ENCODE measurements at places on chromosomes 12 and 14.

DNA sequence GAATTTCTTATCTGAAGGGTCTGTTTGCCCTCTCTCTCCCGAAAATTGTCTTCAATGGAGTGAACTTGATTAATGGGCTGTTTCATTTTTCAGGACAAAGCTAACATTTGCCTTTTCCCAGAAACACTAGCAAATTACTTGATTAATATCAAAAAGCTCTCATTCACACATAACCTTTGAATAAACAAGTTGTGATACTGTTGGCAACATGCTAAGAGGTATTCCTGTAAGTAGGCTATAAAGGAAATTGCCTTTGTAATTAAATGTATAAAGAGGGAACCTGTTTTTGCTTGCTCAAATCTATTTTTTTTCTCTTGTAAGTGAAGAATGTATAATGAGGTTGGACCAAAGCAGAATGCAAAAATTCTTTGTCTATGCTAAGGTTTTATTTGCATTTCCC is 457.2 kb downstream of the TMTC2 start:
- no peaks in the 10 kb centered on the region for H3K27me3 ChIP-seq
- no peaks in the 10 kb centered on the region for H3K4me1 ChIP-seq
- no peak overlapping the region for H3K4me3 ChIP-seq
- H3K36me3 ChIP-seq = no peaks in the 10 kb centered on the region

- H3K27me3 ChIP-seq = no peaks in the 10 kb centered on the region
- no peak for DNase-seq
- H3K4me1 ChIP-seq = no peaks in the 10 kb centered on the region
- no peaks in the 10 kb centered on the region for H3K36me3 ChIP-seq
These were observed 161.4 kb downstream of the ADGRD1 start for GRCh38 chr12:131114942-131115584.

- peak; percentile 25 for DNase-seq
- no peak overlapping the region for H3K4me3 ChIP-seq
- H3K36me3 ChIP-seq = no peaks in the 10 kb centered on the region
- 0 out of 2 replicates have a peak, but pooled peaks cover 2% of the 10 kb centered on the region for H3K4me1 ChIP-seq
- no peak overlapping the region for H3K27ac ChIP-seq
These were observed 47.1 kb upstream of the ATXN7L3B start for GRCh38 chr12:74490390-74491064.

DNA sequence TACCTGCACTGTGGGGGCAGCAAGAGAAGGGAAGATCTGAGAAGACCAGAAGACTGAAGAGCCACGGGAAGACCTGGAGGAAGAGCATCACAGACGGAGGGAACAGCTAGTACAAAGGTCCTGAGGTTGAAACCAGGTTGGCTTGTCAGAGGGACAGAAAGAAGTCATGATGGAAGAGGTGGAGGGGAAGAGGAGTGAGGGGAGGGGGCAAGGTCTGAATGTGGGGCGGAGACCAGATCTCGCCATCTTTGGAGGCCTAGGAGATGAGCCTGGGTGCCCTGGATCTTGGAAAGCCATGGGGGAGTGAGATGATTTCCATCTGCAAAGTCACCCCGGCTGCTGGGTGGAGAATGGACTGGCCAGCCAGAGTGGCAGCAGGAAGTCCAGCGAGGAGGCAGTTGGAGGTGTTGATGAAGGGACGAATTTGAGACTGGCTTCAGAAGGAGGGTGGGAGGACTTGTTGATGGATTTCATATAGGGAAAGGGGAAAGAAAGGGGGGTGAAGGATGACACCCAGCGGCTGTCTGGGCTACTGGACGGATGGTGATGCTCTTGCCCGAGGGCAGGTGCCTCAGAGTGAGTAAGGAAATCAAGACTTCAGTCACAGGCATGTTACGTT is 14.6 kb upstream of the UBC start:
- no peak overlapping the region for H3K4me3 ChIP-seq
- peaks cover 11% of the 10 kb centered on the region for H3K4me1 ChIP-seq
- no peaks in the 10 kb centered on the region for H3K27me3 ChIP-seq
- no peak for DNase-seq
- no peak overlapping the region for H3K27ac ChIP-seq

DNA sequence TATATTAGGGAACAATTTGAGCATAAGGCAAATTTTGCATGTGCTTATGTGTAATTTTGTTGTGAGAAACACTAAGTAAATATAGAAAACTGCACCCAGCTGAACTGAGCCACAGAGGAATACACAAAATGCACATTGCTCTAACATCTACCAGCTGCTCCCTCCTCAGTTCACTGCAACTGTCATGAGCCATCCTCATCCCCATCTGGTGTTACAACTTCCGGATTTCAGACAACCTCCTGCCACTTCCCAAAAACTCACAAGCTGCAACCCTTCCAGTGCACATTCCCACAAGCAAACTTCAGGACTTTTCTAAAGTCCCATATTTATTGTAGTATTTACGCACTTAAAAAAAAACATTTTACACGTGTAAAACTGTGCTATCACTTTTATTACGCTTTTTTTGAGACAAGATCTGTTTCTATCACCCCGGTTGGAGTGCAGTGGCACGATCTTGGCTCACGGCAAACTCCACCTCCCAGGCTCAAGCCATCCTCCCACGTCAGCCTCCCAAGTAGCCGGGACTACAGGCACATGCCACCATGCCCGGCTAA is 169.1 kb upstream of the TBX3 start:
- no peaks in the 10 kb centered on the region for H3K36me3 ChIP-seq
- no peak for DNase-seq
- H3K27ac ChIP-seq = no peak overlapping the region
- H3K4me1 ChIP-seq = no peaks in the 10 kb centered on the region

- H3K27ac ChIP-seq = no peak overlapping the region
- no peaks in the 10 kb centered on the region for H3K36me3 ChIP-seq
- DNase-seq = no peak
- H3K4me3 ChIP-seq = no peak overlapping the region
These were observed 131.9 kb upstream of the DDHD1 start for GRCh38 chr14:53285064-53285463.

GRCh38 chr12:115938794-115939377 is 338.6 kb downstream of the MED13L start:
- H3K36me3 ChIP-seq = no peaks in the 10 kb centered on the region
- H3K4me1 ChIP-seq = no peaks in the 10 kb centered on the region
- no peak overlapping the region for H3K27ac ChIP-seq
- H3K4me3 ChIP-seq = no peak overlapping the region
- DNase-seq = no peak

DNA sequence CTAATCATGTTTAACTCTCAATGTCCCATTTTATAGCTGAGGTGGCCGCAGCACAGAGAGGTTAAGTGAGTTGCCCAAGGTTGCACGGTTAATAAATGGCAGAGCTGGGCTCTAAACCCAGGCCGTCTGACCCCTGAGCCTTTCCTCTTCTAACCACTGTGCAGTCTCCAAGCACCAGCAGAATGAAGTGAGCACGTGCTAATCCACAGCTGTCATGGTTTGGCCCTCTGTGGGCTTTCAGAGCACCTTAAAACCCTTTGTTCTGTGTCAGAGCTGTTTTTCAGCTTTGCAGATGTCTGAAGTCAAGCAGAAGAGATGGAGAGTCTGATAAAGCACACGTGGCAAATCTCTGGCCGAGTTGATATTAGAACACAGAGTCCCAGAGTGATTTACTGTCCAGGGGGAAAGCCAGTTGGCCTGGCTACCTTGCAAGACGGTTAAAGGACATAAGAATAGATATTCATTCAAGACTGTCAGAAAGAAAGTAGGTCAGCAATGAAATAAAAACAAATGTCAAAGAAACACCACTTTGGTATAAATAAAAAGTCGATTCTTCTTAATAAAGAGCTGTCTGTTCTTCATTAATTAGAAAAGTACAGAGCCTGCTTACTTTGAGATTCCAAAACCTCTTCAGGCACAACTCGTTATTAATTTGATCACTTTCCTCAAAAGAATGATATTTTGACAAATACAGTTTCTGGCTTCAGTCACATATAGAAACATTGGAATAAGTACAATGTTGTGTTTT is 107.3 kb downstream of the CRADD start:
- H3K27ac ChIP-seq = no peak overlapping the region
- H3K4me1 ChIP-seq = no peaks in the 10 kb centered on the region
- H3K4me3 ChIP-seq = no peak overlapping the region
- H3K27me3 ChIP-seq = no peaks in the 10 kb centered on the region
- DNase-seq = no peak

- no peak for DNase-seq
- H3K27ac ChIP-seq = no peak overlapping the region
- no peaks in the 10 kb centered on the region for H3K36me3 ChIP-seq
- no peaks in the 10 kb centered on the region for H3K27me3 ChIP-seq
- H3K4me3 ChIP-seq = no peak overlapping the region
- H3K4me1 ChIP-seq = no peaks in the 10 kb centered on the region
These were observed 18.8 kb upstream of the BEGAIN start for GRCh38 chr14:100605706-100606686.

- no peaks in the 10 kb centered on the region for H3K4me1 ChIP-seq
- DNase-seq = no peak
- no peak overlapping the region for H3K27ac ChIP-seq
- H3K36me3 ChIP-seq = no peaks in the 10 kb centered on the region
These were observed 113.7 kb upstream of the MYF6 start for GRCh38 chr12:80593766-80594165.

DNA sequence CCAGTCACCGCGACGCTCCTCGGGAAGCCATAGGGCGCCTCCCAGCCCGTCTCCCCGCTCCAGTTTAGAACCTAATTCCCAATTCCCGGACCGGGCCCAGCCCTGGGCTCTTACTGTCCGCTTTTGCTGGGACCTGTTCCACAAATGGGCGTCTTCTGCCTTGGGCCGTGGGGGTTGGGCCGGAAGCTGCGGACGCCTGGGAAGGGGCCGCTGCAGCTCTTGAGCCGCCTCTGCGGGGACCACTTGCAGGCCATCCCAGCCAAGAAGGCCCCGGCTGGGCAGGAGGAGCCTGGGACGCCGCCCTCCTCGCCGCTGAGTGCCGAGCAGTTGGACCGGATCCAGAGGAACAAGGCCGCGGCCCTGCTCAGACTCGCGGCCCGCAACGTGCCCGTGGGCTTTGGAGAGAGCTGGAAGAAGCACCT is 797 bp downstream of the UNG start:
- peak overlapping the region; percentile 30 for H3K27ac ChIP-seq
- H3K4me3 ChIP-seq = peak overlapping the region; percentile 82
- H3K27me3 ChIP-seq = no peaks in the 10 kb centered on the region
- H3K4me1 ChIP-seq = peaks cover 4% of the 10 kb centered on the region
- H3K36me3 ChIP-seq = peaks cover 5% of the 10 kb centered on the region
- DNase-seq = no peak

DNA sequence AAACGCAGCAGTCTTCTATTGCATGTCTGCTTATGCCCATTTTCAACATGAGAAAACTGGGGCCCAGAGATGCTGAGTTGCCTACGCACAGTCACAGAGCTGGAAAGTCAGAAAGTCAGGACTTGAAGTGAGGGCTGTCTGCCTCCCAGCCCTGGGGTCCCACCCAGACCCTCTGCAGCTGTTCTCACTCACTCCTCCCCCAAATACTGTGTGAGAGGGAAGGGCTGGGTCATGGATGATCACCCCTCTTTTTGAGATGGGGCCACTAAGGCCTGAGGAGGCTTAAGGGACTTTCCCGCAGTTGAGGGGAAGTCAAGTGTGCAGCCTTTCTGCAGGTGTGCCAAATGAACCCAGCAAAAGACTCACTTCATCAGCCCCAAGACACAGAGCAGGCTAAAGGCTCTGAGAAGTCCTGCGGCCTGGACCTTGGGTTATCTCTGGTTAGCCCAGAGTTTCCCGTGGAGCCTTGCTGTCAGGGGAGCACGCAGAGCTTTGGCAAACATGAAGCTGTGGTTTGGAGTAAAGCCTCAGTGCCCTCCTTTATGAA is 18.7 kb downstream of the DTX1 start:
- H3K27ac ChIP-seq = peak overlapping the region; percentile 71
- peak; percentile 95 for DNase-seq
- peak overlapping the region; percentile 43 for H3K4me3 ChIP-seq
- no peaks in the 10 kb centered on the region for H3K27me3 ChIP-seq
- no peaks in the 10 kb centered on the region for H3K36me3 ChIP-seq

- H3K4me3 ChIP-seq = no peak overlapping the region
- no peak for DNase-seq
- no peaks in the 10 kb centered on the region for H3K36me3 ChIP-seq
- H3K4me1 ChIP-seq = peaks cover 35% of the 10 kb centered on the region
These were observed 38.1 kb upstream of the NT5DC3 start for GRCh38 chr12:103879048-103879692.

- H3K27ac ChIP-seq = no peak overlapping the region
- H3K27me3 ChIP-seq = no peaks in the 10 kb centered on the region
- H3K4me3 ChIP-seq = no peak overlapping the region
- no peaks in the 10 kb centered on the region for H3K36me3 ChIP-seq
These were observed 165.4 kb downstream of the GCH1 start for GRCh38 chr14:54737132-54737711.

GRCh38 chr14:70823281-70823680 is 14.0 kb upstream of the MAP3K9 start:
- no peaks in the 10 kb centered on the region for H3K27me3 ChIP-seq
- no peak for DNase-seq
- H3K4me3 ChIP-seq = no peak overlapping the region
- no peaks in the 10 kb centered on the region for H3K36me3 ChIP-seq
- no peak overlapping the region for H3K27ac ChIP-seq
- peaks cover 4% of the 10 kb centered on the region for H3K4me1 ChIP-seq

DNA sequence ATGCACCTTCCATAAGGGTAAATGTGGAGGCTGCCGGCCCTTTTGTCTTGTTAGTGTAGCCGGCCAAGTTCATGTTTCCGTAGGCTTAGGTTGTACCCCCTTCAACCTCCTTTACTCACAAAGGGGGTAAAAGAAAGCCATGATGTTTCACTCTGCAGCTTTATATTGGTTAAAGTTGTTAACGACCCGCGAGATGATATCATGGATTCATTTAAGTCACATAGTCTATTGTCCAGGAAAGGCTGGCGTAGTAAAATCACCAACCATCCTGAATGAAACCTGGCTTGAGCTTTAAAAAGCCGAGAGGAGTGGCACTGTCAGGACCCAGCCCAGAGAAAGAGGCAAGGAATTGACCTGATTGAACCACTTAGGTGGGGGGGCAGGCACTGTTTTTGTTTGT is 1.3 kb downstream of the UNG start:
- H3K36me3 ChIP-seq = peaks cover 5% of the 10 kb centered on the region
- peak overlapping the region; percentile 30 for H3K27ac ChIP-seq
- peak overlapping the region; percentile 82 for H3K4me3 ChIP-seq
- DNase-seq = no peak

GRCh38 chr14:71693381-71693780 is 238.8 kb upstream of the RGS6 start:
- H3K4me1 ChIP-seq = no peaks in the 10 kb centered on the region
- no peaks in the 10 kb centered on the region for H3K27me3 ChIP-seq
- H3K27ac ChIP-seq = no peak overlapping the region
- H3K36me3 ChIP-seq = peaks cover 9% of the 10 kb centered on the region

DNA sequence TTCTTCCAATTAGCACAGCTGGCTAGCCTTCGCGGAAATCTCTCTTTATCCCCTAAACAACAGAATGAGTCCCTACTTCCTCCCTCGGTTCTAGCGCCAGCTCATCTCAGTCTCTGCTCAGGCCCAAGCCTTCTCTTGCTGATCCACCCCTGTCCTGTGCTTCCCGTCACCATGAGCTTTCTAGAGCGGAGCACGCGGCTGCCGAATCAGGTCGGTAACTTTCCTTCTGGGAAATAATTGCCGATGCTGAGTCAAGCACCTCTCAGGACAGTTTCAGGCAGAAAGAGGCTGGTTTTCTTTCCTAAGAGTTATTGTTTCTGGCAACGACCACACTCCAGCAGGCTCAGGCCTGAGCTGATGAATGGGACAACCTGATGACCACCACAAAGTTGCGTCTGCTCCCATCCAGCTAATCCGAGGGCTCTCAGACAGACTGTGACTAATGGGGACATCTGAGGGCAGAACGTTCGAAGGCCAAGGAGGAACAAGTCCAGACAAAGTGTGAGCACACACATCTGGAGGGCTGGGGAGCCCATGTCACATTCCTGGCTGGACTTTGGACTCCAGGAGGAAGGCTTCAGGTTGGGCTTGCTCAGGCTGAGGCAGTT is 13.6 kb upstream of the GPR68 start:
- DNase-seq = no peak
- H3K4me1 ChIP-seq = peaks cover 9% of the 10 kb centered on the region
- H3K27ac ChIP-seq = no peak overlapping the region
- H3K27me3 ChIP-seq = no peaks in the 10 kb centered on the region
- no peak overlapping the region for H3K4me3 ChIP-seq
- no peaks in the 10 kb centered on the region for H3K36me3 ChIP-seq
